HCT116 (cell line): ENCODE measurements at places on chromosomes 12 and 14.

- no peak for DNase-seq
Observed at GRCh38 chr12:108928695-108929094, 48.8 kb downstream of the DAO start.

DNA sequence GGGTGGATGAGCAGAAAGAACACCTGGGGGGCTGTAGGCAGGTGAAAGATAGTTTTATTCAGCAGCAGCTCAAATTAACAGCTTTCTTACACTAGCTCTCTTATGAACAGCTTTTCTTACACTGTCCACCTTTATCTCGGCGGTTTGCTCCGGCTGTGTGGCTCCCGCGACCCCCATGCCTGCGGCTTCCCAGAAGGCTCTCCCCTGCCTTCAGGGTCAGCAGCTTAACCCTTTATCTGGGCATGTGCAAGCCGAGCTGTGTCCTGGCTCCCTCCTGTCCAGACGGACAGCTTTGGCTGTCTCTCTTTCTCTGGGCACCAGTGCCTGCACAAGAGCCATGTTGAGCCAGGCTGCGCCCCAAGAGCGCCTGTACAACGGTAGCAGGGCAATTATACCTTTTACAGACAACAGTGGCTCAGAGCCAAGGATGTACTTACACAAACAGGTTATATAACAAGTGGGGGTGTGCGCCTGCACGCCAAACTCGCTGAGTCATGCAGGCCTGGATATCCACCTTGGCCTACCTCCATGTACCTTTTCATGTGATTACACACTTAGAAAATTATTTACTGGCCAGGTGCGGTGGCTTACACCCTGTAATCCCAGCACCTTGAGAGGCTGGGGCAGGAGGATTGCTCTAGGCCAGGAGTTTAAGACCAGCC, 28.5 kb upstream of the KLHL42 start:
- DNase-seq, result peak; percentile 77

- no peak for DNase-seq
Observed at GRCh38 chr12:83136411-83136810, 449.7 kb downstream of the TMTC2 start.

DNA sequence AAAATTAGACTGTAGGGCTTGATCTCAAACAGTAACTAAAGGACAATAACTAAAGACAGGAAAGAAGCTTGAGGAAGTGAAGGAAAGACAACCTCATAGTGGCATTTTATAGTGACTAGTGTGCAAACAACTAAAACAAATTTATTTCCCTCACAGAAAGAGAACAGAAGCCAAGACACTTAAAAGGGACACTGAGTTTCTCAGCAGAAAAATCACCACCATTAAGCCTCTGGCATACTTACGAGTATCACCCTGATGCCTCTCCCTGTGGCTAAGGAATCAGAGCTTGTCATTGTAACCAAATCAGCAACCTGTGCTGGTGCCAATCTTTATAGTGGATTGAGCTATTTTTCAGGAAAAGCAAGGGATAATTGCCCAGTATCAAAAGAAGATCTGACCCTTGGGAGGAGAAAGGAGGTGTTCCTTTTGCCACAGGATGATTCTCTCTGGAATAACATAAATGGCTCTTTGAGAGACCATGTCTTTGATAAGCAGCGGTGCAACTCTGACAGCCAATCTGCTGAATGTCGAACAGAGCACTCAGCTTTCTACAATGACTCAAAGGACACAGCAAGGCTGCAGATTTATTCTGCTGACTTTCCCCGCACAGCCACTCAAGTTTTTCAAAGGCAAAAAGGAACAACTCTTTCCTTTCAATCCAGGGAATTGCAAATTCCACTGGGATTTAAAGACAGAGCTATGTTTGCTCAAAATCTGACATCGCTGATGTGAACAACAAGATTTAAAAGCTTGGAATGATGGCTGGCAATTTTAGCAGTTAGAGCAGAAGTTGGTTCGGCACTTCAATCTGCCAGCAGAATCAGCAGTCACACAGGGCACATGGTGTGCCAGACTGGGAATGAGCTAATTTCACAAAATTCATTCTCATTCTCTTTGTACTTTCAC, 34.6 kb downstream of the ATF7 start:
- no peak for DNase-seq

GRCh38 chr12:109489955-109490565, 12.6 kb downstream of the UBE3B start:
- no peak for DNase-seq

- no peak for DNase-seq
Observed at GRCh38 chr14:21098076-21098891, at the start of gene ZNF219. Gene ZNF219, minus strand, starts transcription at chr14:21098655. Its CDS starts 5,064 bp downstream, at chr14:21093591.

- no peak for DNase-seq
Observed at GRCh38 chr12:131229426-131230339, 276.0 kb downstream of the ADGRD1 start.

GRCh38 chr14:57957441-57957840, 91.5 kb upstream of the SLC35F4 start:
- no peak for DNase-seq

- DNase-seq, result peak; percentile 43
Observed at GRCh38 chr12:1474574-1475153, 119.7 kb downstream of the FBXL14 start.

GRCh38 chr12:31118347-31119191, 44.9 kb downstream of the DDX11 start:
- DNase-seq, result peak; percentile 12

DNA sequence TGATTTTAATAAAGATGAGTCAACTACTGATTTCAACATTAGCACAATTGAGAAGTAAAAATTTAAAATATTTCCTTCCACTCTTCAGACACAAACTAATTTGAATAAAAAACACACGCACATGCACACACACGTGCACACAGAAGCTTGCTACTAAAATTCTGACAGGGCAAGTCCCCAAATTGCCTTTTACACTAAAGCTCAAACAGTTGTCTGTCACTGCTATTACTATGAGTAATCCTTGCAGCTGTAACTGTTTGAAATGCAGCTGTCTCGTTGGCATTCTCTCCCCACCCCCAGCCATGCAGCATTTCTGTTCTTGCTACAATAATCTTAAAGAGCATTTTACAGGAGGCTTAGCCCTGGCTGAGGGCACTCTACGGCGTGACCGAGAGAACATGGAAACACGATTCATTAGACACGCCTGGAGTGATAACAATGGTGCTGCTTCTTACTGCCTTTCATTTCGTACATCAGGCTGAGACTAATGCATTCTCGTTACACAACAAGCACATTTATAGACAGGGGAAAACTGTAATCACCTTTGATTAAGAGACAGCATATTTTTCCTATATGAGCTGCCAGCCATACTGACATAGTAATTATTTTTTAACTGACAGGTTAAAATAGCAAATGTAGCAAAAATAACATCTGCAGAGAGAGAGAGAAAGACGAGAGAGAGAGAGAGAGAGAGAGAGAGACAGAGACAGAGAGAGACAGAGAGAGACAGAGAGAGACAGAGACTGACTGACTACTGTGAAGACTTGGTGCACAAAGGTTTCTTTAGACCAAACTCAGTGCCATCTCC, 153.8 kb downstream of the MED13L start:
- no peak for DNase-seq

DNA sequence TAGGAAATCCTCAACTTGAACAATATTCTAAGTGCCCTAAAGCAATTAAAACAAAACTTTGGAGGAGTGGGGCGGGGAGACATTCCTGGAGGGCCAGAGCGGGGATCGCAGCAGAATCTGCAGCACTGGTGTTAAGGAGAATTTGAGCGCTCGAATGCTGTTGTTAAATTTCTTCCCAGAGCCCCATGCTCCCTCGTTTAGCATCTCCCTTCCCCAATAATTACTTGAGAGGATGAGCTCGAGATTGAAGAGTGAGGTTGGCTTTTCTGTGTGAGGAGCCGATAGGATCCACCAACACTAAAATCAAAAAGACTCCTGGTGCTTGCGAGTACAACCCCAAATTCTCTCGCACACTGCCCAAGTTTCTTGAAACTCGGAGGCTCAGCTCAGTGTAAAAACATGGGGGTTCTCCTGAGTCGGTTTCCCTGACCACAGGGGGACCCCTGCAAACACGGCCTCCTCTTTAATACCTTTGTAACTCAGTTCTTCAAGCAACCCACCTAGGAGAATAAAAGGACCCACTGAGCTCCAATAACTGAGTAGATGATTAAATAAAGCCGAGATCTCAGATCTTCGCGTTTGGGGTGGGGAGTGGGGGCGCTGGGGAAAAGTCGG, 10.2 kb upstream of the FOXG1 start:
- no peak for DNase-seq

DNA sequence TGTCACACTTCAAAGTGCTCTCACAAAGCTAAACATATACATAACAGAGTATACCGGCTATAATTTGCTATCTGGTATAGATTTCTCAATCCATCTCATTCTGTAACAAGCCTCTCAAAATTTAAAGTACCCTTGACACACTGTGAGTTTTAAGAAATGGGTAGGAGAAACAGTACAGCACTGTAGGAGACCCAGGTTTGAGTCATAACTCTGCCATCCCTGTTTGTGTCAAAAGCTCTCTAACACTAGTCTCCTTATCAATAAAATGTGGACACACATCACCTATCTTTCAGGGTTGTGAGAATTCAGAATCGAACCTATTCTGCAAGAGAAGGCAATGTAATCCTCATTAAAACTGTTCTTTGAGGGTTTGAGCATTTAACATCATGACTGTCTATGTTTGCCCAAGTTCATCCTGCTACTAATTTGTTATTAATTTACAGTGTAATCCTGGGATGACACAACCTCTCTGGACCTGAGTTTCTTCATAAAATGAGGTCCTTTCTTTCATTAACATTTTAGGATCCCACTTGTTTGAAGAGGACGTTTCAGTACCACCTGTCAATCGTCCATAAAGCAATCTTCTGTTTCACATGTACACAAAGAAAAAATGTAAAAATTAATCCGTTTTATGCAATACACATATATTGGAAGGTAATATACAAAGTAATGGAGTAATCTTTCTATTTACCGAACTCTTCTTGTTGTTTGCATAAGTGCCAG, 12.1 kb downstream of the SPTSSA start:
- no peak for DNase-seq

- DNase-seq, result no peak
Observed at GRCh38 chr14:65910108-65910786, 497.7 kb downstream of the FUT8 start.

DNA sequence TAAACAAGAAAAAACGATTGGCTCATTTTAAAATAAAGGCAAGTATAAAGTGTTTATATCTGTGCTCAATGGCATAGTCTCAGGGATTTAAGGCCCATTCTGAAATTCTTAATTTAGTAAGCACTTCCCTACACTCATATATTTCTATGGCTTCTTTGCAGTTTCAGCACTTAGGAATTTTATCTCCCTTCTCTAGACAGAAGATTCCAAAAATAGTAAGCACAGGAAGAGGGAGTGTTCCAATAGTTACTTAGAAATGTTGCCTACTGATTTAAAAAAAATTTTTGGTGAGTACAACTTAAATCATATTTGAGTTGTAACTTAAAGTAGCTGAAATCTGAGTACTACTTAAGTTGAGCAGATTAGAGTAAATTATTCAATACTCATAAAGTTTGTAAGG, 19.8 kb downstream of the INSM2 start:
- no peak for DNase-seq

DNA sequence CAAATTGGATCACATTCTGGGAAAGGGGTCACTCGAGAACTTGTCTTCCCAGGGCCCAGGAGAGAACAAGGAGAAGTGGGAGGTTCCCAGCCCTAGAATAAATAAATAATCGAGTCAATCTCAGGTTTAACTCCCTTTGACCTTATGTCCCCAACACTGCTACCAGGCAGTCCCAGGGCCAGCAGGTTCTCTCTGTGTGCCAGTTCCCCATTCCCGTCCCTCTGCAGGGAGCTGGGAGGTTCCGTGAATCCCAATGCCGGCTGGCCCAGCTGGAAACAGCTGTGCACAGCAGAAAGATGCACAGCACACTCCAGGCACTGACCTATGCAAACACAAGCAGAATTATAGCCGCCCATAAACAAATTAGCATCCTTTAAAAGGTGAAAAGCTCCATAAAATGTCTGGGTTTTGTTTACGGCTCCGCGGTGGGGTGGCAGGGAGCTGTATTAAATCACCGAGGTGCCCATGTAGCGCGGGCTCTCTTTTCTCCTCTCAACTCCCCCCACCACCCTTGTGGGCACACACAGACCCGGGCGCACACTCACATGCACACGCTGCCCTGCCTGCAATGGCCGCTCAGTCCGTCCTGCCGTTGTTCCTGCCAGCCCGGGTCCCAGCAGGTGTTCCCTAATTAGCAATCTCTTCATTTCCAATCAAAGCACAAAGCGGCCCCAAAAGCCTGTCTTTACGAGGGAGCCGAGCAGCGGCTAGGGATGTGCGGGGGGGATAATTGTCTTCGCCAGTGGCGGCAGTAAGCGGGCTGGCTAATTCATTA, 46.6 kb upstream of the ESRRB start:
- no peak for DNase-seq

GRCh38 chr14:49581209-49582112, 4.7 kb downstream of the RPS29 start:
- no peak for DNase-seq

DNA sequence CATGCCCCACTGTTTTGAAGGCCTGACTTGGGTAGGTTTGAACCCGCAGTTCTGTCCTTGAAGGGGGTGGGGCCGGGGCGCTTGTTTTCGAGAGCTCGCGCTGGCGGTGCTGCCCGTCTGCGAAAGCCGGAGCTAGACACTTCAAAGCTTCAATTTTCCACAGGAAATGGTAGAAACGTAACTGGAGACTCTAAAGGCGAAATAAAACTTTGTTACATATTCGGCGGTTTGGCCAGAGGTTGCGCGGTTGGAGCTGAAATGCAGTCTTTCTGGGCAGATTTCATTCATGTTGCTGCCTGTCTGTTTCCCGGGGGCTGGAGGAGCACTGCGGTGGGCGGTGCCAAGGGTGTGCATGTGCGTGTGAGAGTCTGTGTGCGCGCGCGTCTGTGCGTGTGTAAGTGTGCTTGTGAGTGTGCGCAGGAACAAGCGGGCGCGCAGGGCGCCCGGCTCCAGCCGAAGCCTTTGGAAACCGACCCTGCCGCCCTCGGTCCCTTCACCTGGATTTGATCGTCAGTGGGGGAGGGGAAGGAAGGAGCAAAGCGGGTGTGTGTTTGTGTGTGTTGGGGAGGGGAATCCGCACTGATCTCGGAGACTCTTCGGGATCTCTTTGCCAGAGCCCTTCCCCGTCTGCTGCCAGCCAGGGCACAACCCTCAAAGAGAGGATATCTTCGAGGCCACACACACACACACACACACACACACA, 227.7 kb upstream of the CRY1 start:
- no peak for DNase-seq

DNA sequence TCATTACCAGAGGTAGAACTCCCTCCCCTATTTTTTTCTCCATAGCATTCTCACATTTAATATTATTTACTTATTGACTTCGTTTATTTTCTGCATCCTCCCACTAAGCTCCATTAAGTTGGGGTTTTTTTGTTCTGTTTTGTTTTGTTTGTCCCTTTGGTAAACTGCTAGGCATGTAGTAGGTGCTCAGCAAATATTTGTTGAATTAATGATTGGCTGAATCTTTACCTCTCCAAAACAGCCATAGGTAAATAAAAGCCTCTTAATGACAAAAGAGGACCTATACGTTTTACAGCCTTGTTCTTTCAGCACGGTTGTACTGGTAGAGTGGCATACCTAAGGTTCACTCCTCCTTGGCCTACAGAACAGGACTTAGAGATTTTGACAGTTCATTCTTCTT, 52.0 kb downstream of the PRORP start:
- DNase-seq, result no peak

GRCh38 chr14:96129128-96129736, 75.4 kb upstream of the BDKRB2 start:
- DNase-seq, result no peak

GRCh38 chr14:96416292-96416691, 24.4 kb downstream of the AK7 start:
- no peak for DNase-seq
